Spleen (tissue), 13 donors: ENCODE measurements at places on chromosomes 2 and 18. TPM values are rescaled to one million over a fixed set of nuclear protein-coding genes. Genes with fewer than 3 reads are reported as not detected.

DNA sequence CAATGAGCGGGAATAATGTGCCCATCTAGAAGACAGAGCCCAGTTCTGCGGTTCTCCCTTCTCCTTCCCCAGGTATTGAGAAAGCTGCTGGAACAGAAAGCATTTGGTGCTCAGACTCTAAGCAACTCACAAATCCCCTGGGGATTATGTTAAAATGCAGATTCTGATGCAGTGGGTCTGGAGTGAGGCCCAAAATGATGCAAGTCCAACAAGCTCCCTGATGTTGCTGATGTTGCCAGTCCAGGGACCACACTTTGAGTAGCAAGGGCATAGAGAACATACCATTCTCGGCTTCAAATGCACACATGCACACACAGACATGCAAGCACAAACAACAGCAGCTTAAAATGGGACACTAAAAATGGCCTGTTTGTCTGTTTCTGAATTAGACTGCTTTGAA, 274.8 kb upstream of the NCKAP5 start:
- DNase-seq = no peak

DNA sequence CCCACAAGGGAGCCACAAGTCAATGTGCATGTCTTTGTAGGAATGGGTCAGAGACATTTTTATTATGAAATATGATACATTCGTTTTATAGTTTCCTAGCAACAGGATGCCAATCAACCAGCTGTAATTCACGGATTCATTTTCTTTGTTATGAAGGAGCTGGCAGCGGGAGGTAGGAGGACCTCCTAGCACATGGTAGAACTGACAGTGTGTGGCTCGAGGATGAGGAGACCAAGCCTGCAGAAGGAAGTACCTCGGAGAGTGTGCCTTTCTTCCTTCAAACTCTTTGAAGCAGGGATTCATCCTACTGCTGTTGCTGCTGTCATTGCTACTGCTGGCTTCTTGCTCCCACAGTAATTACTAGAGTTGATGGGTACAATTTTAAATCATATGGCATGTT, 504.8 kb upstream of the KLHL29 start:
- DNase-seq = no peak

DNA sequence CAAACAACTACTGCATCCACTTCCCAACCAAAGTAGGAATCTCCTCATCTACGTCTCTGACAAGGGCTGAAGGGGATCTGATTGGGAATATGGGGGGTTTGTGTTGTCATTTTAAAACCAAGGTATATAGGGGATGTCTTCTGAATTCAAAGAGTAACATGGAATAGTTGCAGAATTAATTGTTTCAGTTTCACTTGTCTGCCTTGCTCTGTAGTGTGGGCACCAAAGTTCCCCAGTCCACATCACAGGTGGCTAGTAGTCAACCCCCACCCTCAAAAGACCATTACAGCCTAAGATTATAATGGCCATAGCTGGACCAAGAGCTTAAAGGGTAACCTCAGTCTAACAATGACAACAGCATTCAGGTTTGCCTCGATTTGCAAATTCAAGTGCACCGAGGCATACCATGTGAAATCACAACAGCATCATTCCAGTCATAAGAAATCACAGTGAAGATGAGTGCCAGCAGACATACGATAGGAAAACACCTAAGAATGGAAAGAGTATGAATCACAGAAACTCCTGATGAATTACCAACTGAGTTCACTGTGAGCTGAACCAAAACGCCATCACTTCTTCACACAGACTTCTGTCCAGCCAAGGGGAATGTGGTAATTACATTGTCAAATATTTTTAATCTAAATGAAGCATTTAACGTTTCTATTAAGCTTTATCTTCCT, 52.4 kb downstream of the MYO5B start:
- DNase-seq = no peak

DNA sequence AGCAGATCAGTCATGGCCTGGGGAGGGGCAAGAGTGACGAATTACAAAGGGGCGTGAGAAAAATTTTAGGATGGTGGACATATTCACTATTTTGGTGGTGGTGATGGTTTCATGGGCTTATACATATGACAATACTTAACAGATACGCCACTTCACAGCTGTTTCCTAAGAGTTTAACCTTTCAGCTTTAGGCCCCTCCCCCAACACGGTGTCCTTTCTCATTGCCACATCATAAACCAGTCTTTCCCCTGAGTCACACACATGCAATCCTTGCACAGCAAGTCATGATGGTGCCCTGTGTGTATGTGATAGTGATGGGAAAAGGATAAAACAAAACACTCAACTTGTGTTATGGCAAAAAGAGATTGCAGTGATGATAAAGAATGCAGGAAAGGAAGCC, 47.6 kb upstream of the IL1R1 start:
- DNase-seq = no peak

DNA sequence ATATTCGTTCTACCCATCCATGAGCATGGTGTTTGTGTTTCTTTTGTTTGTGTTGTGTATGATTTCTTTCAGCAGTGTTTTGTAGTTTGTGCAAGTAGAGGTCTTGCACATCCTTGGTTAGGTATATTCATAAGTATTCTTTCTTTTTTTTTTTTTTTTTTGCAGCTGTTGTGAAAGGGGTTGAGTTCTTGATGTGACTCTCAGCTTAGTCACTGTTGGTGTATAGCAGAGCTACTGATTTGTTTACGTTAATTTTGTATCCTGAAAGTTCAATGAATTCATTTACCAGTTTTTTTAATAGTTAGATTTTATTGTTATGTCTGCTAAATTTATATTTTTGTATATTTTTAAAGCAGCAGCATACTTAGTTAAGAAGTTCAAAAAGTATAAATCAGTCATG, 834.4 kb upstream of the NRXN1 start:
- DNase-seq = no peak

DNA sequence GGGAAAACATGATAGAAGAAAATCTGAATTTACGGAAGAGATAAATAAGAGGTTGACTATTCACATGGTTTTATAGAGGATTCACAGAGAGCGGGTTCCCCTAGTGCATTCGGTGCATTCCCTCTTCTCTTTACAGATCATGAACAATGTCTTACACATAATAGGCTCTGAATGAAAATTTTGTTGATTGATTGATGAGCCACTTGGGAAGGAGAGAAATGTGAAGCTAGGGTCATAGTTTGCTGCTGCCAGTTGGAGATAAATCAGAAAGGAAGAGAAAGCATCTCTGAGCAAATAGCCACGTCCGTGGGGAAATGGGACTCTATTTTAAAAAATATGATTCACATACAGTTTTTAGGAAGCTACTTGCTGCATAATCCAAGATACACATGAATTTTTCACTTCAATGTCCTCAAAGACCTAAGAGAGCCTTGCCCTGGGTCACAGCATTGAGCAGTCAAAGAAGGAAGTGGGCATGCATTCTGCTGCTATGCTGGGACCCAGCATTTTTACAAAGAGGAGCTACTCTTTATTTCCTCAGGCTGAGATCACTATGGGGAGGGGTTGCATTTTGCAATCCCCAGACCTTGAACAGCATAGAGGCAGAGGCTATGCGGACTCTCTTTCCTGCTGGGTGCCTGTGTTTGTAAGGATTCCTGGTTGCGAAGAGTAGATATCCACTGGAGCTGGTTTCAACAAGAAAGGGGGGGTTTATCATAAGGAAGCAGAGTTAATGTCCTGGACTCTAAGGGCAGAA, 395.3 kb downstream of the TSN start:
- no peak for DNase-seq

GRCh38 chr2:6730003-6730402, 135.7 kb downstream of the CMPK2 start:
- no peak for DNase-seq

DNA sequence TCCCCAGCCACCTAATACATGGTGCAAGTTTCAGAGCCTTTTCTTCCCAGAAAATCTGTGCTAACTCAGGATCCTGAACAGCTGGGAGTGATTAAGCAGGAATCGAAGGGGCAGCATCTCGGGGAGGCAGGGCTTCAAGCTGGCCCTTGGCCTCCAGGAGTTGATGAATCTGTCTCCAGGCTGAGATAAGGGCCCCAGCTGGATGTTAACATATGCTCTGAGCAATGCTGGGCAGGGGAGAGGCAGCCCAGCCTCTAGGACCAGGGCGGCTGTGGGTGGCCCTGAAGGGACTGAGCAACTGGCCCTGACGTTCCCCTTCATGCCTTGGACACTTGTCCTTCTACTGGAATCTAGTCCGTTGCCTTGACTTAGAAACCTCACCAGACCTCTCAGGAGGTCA, 84.1 kb upstream of the EPC2 start:
- no peak for DNase-seq

DNA sequence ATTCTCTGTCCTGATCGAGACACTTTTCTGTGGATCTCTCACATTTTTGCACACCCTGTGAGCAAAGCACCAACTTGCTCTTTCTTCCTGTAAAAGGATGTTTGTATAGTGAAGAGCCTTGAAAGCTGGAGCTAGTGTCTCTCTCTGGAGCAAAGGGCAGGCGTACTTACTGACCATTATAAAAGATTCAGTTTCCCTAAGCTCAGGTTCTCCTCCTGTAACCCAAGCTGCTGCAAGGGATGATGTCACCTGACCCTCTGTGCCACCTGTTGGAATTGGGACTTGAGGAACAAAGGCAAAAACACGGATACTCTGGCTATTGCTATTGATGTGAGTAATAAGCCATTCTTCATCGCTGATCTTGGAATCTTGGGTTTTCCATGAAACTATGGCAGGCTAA, 52.6 kb upstream of the NEMP2 start:
- DNase-seq = no peak

GRCh38 chr2:187139469-187139868, 290.5 kb upstream of the ZSWIM2 start:
- no peak for DNase-seq

DNA sequence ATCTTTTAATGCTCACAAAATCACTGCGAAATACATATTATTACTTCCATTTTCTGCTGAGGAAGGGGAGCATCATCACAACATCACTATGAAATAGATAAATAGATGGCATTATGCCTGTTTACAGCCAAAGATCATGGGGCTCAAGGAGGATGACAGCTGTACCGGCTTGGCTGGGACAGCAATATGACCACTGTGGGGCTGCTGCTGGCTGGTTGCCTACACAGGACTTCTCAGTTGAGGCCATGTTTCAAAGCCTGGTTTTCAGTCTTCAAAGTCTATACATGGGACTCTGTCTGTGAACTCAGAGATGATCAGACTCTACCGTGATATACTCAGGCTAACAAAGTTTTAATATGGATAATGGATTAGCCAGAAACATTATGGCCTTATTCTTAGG, 58.7 kb downstream of the SPATS2L start:
- no peak for DNase-seq

PLGLB1 gene
- 6.6 TPM for total RNA-seq

CELF4 gene
- 0.79 TPM for total RNA-seq
